ENCODE measurements at places on chromosomes 16 and 17.

GRCh38 chr16:53629607-53630312 is 73.9 kb downstream of the RPGRIP1L start:
- DNase-seq, result no peak

DNA sequence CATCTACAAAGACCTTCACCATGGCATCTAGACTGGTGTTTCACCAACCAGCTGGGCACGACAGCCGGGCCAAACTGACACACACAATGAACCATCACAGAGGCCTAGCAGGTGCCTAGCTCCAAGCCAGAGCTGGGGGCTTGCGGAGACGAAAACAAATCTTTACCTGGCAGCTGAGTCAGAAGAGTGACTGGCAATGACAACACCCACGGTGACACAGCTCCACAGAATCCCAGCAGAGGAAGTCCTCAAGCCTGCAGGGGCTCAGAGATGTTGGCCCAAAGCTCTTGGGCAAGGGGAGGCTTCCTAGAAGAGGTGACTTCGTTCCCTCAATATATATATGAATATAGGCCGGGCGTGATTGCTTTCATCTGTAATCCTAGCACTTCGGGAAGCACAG is 5.1 kb downstream of the MMP25 start:
- no peak for DNase-seq

GRCh38 chr17:44219108-44219615 is 313 bp downstream of the UBTF start:
- no peak for DNase-seq

GRCh38 chr17:61815863-61816503 is 47.3 kb downstream of the BRIP1 start:
- no peak for DNase-seq

DNA sequence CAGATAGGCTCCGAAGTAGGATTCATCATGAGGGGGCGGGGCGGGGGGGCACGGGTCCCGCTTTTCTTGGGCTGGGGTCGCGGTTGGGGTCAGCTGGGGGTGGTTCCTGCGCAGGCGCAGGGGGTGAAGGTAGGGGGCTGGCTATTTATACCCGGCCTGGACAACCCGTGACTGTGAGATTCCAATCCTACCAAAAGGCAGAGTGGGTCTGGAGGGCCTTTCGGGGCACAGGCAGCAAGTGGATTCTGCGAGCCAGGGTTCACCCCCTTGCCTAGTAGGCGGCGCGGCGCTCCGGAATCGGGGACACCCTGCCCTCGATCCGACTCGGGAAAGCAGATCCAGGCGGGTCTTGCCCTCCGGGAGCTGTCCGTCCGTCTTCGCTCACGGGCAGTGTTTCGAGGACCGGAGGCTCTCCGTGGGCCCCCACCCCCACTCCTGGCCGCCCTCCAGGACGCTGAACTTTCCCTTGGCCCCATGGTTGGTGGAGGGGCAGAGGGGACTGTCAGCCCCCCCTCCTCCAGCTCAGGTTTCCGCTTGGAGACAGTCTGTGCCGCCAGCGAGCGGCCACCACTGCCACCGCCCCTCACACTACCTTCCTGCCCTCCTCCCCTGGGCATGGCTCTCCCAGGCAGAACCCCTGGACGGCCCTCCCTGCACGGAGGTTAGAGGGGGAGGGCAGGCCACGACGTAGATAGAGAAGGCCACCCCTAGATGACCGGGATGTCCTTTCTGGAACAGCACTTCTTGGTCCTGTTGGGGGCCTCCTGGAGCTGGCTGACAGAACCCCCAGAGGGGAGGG is 634 bp downstream of the SLC2A4 start:
- no peak for DNase-seq

GRCh38 chr17:2068519-2069051 is 13.7 kb downstream of the HIC1 start:
- no peak for DNase-seq

- no peak for DNase-seq
Measured at GRCh38 chr17:44928950-44929720, 13.8 kb upstream of the GFAP start.

DNA sequence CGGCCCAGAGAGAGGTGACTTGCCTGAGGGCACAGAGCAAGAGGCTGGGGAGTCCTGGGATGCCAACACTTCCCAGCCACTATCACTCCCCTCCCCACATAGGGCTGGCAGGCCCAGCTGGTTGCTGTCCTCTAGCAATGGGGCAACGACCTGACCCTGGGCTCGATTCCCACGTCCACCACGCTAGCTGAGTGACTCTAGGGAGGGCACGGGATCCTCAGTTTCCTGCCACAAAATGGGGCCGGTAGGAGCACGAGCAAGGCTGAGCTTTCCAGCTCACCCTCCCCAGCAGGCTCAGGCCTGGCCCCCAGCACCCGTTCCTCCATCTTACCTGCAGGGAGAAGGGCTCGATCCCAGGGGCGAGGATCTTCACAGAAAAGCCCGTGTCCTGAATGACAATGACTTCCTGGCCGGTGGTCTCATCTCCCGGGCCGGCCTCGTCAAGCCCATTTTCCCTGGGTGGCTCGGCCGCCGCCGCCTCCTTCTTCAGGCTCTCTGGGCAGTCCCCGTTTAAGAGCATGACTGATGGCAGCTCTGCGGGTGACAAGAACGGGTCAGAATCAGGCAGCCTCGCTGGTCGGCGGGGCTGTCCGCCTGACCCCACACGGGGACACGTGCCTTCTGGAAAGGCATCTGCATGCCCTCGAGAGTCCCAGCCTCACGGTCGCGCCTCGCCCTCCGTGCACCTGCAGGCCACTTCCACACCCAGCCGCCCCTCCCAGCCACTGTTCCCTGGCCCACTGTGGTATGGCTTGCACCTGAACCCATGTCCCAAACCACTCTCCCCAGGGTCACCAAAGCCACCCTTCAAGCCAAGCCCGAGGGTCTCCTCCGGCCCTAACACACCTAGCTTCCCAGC is 7.3 kb downstream of the CLUH start:
- no peak for DNase-seq

DNA sequence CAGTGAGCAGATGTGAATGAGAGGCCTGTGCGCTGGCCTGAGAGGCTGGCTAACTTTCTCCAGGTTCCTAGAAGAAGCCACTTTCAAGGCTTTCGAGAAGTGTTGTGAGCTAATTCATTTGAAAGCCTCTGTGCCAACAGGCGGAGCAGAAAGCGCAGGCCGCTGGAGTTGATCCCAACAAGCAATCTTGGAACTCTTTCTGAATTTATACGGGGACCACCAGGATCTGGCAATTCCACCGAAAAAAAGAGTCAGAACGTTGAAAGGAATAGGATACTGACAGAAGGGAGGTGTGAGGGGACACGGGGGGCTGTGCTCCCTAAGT is 71.3 kb upstream of the METRNL start:
- no peak for DNase-seq

GRCh38 chr16:87384162-87384874 is 742 bp upstream of the FBXO31 start:
- DNase-seq, result no peak

DNA sequence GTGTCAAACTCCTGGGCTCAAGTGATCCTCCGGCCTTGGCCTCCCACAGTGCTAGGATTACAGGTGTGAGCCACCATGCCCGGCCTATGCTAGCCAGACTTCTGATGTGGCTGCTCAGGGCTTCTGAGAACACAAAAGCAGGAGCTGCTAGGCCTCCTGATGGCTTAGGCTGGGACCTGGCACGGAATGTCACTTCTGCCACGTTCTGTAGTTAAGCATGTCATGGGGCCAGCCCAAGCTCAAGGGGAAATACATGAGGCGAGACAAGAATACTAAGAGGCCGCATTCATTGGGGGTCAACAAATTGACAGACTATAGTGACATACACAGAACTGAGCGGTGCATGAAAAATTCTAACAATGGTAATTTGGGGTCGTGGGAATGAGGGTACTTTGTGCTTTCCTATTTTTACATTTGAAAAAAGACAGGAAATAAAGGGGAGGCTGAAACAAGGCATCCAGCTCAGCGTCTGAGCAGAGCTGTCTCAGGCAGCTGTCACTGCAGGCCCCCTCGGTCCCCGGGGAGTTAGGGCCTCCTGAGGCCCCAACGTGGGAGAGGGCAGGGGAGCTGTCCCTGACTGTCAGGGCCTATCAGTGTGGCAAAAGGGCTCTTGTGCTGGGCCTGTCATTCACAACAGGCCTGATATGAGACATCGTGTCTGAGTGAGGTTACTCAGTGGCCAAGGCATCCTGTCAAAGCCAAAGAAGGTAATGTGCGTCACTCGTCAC is 26.4 kb downstream of the CFAP20 start:
- no peak for DNase-seq

- DNase-seq, result no peak
Measured at GRCh38 chr16:27385398-27385797, 16.6 kb upstream of the IL21R start.

GRCh38 chr16:72805486-72805885 is 242.4 kb downstream of the ZFHX3 start:
- DNase-seq, result no peak

GRCh38 chr17:44970136-44970741 is 2.1 kb upstream of the C1QL1 start:
- DNase-seq, result no peak

DNA sequence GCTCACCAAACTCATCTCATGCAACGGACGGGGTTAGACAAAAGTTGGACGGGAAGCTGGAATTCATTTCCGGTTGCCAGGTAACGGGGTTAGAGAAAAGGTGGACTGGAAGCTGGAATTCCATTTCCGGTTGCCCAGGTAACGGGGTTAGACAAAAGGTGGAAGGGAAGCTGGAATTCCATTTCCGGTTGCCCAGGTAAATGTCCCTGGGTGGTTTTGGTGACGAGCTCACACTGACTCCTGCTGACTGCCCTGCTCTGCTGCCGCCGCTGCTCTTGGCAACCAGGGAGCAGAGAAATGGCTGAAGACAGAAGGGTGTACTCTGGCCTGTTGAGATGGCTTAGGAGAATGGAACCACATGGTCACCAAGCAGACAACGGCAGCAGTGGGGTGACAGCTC is 170.3 kb upstream of the RPH3AL start:
- no peak for DNase-seq

- DNase-seq, result no peak
Measured at GRCh38 chr16:2712546-2712945, 7.5 kb downstream of the PRSS27 start.

GRCh38 chr17:20852239-20852989 is 190.4 kb downstream of the USP22 start:
- no peak for DNase-seq

DNA sequence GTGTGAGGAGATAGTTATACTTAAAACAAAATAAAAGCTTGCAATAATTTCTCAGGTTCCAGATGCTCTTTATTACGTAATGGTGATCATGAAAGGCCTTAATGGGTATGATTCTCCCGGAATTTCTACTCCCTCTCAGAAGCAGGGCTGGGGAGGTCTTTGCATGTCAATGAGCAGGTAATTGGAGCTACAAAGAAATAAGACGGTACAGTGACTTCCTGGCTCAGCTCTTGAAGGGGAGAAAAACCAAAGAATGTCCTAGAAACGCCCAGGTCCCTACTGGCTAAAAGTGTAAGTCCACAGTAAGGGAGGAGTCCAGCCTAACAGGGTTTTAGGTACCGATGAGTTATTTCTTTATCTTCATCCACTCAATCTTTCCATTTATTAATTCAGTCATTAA is 390.9 kb downstream of the TMEM114 start:
- no peak for DNase-seq

GRCh38 chr16:4273858-4274311 is 1.1 kb upstream of the TFAP4 start:
- DNase-seq, result no peak

- no peak for DNase-seq
Measured at GRCh38 chr16:83113317-83113716, 486.5 kb downstream of the CDH13 start.

GRCh38 chr17:47286198-47286914 is 32.7 kb downstream of the ITGB3 start:
- no peak for DNase-seq

GRCh38 chr17:74963656-74964055 is 8.9 kb downstream of the HID1 start:
- no peak for DNase-seq

DNA sequence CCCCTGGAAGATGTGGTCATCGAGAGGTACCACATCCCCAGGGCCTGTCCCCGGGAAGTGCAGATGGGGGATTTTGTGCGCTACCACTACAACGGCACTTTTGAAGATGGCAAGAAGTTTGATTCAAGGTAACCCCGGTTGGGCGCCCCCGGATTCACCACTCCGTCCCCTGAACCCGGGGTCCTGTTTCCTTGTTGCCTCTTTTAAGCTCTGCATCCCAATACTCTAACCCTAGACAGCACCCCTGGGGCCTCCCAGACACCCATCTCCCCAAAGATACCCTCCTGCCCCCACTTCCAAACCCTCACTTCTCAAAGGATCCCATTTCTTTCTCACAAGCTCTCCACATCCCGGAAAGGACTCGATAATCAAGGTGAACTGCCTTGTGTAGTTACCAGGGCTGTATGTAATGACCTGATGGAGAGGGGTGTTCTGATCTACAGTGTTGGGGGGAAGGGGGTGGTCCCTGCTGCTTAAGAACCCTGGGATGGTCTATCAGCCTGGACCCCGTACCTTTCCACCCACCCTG is 412 bp downstream of the FKBP10 start:
- DNase-seq, result no peak

DNA sequence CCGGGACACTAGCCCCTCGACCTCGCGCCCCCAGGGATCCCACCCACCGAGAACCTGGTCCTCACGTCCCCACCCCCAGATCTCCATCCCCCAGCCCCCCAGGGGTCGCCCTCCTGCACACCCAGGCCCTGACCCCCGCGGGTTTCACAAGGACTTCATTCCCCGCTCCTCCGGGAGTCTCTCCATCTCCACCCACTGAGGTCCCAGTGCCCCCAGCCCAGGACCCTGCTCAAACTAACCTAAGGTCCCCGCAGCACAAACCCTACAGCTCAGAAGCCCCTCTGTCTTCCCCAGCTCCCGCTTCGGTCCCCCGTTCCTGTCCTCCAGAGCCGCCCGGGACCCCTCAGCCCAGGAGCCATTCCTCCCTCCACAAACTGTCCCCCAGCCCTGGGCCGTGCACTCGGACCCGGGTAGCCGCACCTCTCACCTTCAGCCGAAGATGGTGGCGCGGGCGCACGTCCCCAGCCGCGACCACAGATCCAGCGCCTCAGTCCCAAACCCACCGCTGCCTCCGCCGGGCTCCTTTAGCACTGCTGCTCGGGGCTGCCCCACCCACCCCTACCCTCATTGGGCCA is at the start of gene MYH10:
Gene MYH10 (minus strand): TSS at position 499 of the 575 bp plus-strand sequence. CDS start 7,479 bp downstream, outside the sequence.
- DNase-seq, result no peak

- no peak for DNase-seq
Measured at GRCh38 chr17:82938486-82938872, 98.7 kb upstream of the ZNF750 start.

GRCh38 chr17:75683583-75683982 is 16.4 kb downstream of the SAP30BP start:
- no peak for DNase-seq

DNA sequence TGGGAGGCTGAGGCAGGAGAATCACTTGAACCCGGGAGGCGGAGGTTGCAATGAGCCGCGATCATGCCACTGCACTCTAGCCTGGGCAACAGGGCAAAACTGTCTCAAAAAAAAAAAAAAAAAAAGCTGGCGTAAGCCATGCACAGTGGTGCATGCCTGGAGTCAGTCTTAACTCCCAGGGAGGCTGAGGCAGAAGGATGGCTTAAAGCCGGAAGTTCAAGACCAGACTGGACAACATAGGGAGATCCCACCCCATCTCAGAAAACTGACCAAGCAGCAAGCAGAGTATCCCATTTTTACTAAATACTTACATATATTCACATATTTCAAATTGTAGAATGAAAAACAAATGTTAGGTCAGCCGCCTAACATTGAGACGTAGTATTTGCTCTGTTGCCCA is 4.6 kb downstream of the NT5C start:
- no peak for DNase-seq

GRCh38 chr16:31292704-31293103 is 32.9 kb downstream of the ITGAM start:
- DNase-seq, result no peak

Measured in AG04450 (cell line).